ENCODE measurements at places on chromosomes 3 and 15.

DNA sequence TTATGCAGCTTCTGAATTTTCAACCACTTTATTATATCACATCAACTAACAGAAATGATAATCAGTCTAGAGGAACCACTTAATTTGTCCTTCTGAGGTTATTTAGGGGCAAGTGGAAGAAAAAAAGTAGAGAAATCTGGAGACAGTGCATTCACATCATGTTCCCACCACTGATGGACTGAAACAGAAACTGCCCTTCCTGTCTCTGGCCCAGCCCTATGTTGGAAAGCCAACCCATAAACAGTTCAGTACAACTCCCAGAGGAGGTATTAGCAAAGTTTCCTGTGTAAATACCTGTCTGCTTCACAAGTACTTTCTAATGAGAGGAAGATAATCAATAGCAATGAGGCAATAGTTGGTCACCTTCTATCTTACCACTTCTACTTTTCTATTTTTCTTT, 205.8 kb downstream of the SSR3 start:
- DNase-seq: no peak

DNA sequence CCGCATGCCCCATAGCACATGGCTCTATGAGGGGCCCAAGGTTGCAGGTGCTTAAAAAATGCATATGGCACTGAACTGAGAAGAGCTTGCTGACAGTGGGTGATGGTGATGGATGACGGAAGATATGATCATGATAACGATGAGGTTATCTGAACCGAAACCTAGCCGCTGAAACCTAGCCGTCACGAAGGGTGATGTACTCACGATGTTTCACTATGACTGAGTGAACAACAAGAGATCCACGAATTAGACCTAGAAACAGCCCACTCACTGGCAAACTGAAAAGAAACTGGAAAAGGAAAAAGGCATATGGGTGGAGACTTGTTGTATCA, 57.6 kb upstream of the BCL6 start:
- peak; percentile 40 for DNase-seq

DNA sequence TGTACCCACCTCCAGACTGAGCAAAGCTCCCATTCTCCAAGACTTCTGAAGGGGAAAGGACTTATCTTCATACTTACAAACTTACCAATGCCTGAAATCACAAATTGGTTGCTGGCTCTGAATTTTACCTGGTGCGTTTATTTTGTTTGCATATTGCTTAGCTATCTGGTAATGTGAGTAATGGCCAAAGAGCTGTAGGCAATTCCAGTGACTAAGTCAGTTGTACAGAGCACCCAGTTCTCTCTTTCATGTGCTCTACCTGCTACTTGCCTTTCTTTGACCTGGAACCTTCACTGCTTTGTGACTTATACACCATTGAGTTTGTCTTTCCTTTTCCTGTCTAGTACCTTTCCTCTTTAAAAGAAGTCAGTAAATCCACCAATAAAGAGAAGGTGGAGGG, 755.9 kb upstream of the LMCD1 start:
- no peak for DNase-seq

- DNase-seq: no peak
Observed at GRCh38 chr3:159791336-159791735, 197.3 kb upstream of the IL12A start.

GRCh38 chr15:42788725-42789124, 51.8 kb upstream of the CDAN1 start:
- DNase-seq: no peak
